B cell (primary cell): ENCODE measurements at places on chromosomes 13 and 19. TPM values are rescaled to one million over a fixed set of nuclear protein-coding genes. Genes with fewer than 3 reads are reported as not detected.

DNA sequence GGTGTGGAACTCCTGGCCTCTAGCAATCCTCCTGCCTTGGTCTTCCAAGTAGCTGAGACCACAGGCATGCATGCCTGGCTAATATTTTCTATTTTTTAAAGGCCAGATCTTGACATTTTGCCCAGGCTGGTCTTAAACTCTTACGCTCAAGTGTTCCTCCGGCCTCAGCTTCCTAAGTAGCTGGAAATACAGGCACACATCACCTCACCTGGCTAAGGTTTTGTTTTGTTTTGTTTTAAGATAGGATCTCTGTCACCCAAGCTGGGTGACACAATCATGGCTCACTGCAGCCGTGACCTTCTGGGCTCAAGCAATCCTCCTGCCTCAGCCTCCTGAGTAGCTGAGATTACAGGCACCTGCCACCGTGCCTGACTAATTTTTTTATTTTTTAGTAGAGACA is 5.5 kb upstream of the RLN3 start:
- no peak for DNase-seq

- DNase-seq, result no peak
These were observed 1.4 kb downstream of the USP12 start for GRCh38 chr13:27170221-27170515.

GRCh38 chr19:50173127-50173526 is 10.0 kb upstream of the IZUMO2 start:
- no peak for DNase-seq

DNA sequence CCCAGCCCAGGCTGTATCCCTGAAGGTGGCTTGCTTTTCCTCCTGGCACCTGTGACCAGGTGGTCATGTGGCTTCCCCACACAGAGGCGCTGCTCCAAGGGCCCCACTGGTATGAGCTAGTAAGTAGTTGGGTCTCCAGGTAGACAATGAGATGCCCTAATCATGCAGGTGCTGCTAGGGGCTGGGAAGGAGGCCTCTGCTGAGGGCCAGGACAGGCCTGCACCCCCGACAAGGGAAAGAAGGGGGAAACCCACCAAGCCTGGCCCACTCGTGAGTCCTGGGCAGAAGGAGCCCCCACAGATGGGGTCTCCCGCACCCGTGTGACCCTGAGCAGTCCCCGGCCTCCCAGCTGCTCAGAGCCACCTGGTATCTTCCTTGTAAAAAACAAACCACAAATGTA is 13.2 kb downstream of the PEX11G start:
- DNase-seq, result no peak

DNA sequence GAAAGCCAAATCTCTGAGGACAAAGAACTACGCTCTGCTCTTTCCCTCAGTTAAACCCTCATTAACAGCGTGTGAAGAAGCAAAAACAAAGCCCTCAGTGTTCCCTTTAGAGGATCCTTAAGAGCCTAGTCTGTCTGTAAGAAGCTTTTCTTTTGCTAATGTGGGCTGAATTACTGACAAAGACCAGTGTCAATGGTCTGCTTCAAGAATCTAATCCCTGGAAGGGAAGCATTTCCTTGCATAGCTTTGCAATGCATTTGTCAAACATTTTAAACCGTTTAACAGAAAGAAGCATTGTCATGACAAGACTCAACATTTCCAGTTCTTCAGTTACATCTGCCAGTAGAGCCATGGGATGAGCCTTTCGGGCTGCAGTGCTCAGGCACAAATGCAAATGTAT is 64.9 kb downstream of the EDNRB start:
- DNase-seq, result no peak

DNA sequence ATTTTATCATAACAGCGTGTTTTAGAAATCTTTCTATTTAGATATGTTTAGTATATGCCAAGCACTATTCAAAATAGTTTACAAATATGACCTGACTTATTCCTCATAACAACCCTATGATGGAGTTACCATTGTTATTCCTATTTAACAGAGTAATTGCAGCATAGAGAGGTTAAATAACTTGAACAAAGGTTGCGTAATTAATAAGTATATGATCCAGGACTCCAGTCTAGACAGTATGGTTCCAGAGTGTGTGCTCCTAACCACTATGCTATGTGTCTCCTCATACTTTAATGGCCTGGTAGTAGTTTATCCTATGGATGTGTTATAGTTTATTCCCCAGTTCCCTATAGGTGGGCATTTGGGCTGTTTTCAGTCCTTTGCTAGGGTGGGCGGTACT is 145.3 kb downstream of the PAN3 start:
- no peak for DNase-seq

GRCh38 chr19:44303976-44304568 is 753 bp downstream of the ZNF235 start:
- DNase-seq, result peak; percentile 7

GRCh38 chr19:15297416-15298224 is 34.7 kb downstream of the BRD4 start:
- DNase-seq, result no peak

GRCh38 chr19:52336791-52337381 is 843 bp downstream of the ZNF610 start:
- DNase-seq, result no peak

- DNase-seq, result no peak
These were observed 838 bp downstream of the PPP2R1A start for GRCh38 chr19:52190487-52191293.

DNA sequence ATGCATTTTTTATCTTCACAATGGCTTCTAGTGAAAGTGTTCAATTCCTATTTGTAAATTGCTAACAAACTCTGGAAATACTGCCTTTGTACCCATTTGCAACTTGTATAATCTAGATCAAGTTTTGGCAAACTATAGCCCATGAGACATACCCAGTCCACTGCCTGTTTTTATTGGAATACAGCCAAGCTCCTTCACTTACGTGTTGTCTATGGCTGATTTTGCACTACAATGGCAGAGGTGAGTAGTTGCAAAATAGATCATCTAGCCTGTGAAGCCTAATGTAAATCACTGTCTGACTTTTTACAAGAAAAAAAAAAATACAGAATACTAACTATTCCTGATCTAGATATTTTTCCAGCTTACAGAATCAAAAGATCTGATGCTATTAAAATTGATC is 37.1 kb downstream of the DZIP1 start:
- no peak for DNase-seq

DNA sequence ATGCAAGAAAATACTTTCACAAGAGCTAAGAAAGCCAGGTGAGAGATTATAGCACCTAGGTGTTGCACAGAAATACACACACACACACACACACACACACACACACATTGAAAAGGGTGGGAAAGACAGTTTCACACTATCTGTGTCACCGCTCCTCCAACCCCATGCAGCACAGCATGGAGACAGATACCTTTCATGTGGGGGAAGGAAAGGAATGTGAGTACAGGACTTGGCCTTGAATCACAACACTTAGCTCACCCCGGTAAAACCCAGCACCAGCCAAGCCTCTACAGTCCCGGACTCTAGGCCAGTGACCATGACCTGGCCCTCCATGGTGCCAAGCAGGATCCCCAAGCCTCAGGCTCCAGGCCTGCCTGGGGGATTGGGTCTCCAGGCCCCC is 462.0 kb upstream of the SPRY2 start:
- no peak for DNase-seq

DNA sequence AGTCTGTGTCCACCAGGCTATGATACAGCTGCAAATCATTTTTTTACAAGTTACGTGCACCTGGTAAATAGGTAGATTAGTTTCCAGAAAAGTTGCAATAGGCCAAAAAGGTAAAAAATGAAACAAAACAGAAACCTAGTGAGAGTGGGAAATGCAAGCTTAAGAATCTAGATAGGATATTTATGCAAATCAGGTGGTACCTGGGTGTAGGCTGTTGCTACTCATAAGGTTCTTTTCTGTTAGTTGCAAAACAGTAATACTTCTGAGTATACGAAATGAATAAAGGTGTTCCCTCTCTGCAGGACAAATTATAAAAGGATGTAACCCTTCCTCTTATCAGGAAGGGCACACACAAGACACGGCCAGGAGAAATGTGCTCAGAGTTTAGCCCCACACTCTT is 97.9 kb downstream of the UGGT2 start:
- DNase-seq, result no peak

GRCh38 chr13:98435376-98435775 is 141.5 kb downstream of the STK24 start:
- no peak for DNase-seq

CD37 gene
- total RNA-seq, result 1,880 and 1,998 TPM in 2 replicates

REXO1 gene
- 72.4 and 72.6 TPM in 2 replicates for total RNA-seq

ADAT3 gene
- 13.4 and 13.9 TPM in 2 replicates for total RNA-seq

RNF113B gene
- total RNA-seq, result not detected in 2 replicates

CALR3 gene
- total RNA-seq, result 0.44 TPM in 1 of 2 replicates, not detected in the other

KIR2DL3 gene
- total RNA-seq, result not detected in 2 replicates

SHISA7 gene
- not detected in 2 replicates for total RNA-seq
